ENCODE measurements at places on chromosomes 1 and 21. TPM values are rescaled to one million over a fixed set of nuclear protein-coding genes. Genes with fewer than 3 reads are reported as not detected.

The CD1E gene
- total RNA-seq = not detected

The PAQR6 gene
- total RNA-seq = 0.36 TPM

The SPOCD1 gene
- 57.9 TPM for total RNA-seq

The IRF2BP2 gene
- 78.2 TPM for total RNA-seq

The LYPD8 gene
- total RNA-seq = not detected
